Ovary (tissue), 10 donors: ENCODE measurements at places on chromosomes 7 and 10. TPM values are rescaled to one million over a fixed set of nuclear protein-coding genes. Genes with fewer than 3 reads are reported as not detected.

ZNF33A gene
- 28.0 TPM for total RNA-seq

TMEM254 gene
- total RNA-seq: 10.4 TPM

DNA sequence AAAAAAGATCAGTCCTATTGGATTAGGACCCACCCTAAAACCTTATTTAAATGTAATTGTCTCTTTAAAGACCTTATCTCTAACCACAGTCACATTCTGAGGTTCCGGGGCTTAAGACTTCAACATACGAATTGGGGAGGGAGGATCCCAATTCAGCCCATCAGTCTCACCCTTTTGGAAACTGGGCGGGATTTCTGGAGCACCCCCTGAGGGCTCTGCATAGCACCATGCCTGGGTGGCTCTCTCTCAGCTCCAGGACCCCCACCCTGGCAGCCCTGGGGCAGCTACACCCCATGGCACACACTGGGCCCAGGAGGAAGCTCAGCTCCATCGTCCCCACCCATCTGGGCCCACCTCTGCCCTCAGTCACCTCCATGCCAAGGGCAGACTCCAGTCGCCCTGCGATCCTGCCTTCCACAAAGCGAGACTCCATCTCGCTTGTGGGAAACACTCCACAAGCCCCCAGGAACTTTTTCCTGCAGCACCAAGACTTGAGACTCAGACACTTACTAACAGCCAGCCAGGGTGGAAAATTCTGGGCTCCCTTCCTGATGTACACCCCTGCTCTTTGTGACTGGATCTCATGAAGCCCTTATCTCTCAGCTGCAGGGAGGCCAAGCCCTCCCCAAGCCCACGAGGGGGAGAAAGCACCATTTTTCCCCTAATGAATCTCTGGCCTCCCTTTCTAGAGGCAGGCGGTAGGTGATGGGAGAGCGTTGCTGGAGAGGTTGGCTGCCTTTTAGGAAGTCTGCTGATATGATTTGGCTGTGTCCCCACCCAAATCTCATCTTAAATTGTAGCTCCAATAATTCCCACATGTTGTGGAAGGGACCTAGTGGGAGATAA is 90.8 kb upstream of the KDM7A start:
- H3K4me1 ChIP-seq: no peaks in the 10 kb centered on the region
- no peak for DNase-seq
- no peaks in the 10 kb centered on the region for H3K36me3 ChIP-seq
- no peaks in the 10 kb centered on the region for H3K27me3 ChIP-seq

GRCh38 chr10:95480901-95481491 is 80.2 kb downstream of the SORBS1 start:
- H3K36me3 ChIP-seq: no peaks in the 10 kb centered on the region
- no peak for DNase-seq
- no peaks in the 10 kb centered on the region for H3K27me3 ChIP-seq
- H3K4me3 ChIP-seq: no peak overlapping the region

DNA sequence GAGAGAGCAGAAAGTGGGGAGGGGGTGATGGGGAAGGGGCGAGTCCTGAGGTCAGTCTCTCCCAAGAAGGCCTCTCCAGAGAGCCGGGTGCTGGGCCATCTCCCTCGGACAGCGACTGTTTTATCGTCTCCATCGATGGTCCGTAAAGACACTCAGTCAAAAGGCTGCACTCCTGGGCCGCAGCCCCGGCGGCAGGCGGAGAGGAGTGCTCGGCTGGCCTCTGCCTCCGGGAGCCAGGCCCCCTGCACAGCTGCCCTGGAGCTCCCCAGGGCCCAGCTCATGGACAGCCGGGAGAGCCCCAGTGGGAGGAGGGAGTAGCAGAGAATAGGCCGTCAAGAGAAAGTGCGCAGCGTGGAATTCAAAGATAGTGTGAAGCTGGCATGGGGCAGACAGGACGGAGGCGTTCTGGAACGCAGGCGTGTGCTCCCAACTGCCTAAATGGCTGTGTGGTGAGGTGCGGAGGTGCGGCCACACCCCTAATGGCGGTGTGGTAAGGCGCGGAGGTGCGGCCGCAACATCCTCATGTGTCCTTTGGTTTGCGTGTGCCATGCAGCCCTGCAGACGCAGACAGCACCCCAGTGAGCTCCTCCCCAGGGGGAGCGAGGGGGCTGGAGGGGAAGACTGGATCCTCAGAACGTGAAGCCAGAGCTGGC is 477.5 kb upstream of the FOXK1 start:
- no peaks in the 10 kb centered on the region for H3K27me3 ChIP-seq
- H3K4me1 ChIP-seq: no peaks in the 10 kb centered on the region
- H3K27ac ChIP-seq: no peak overlapping the region
- DNase-seq: no peak
- no peak overlapping the region for H3K4me3 ChIP-seq

DNA sequence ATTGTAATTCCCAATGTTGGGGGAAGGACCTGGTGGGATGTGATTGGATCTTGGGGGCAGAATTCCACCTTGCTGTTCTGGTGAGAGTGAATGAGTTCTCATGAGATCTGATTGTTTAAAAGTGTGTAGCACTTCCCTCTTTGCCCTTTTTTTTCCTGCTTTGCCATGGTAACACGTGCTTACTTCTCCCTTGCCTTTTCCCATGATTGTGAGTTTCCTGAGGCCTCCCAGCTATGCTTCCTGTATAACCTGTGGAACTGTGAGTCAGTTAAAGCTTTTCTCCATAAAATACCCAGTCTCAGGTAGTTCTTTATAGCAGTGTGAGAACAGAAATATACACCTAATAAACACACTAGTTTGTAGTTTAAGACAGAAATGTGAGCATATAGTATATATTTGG is 166.8 kb upstream of the MAGI2 start:
- H3K4me3 ChIP-seq: no peak overlapping the region
- no peaks in the 10 kb centered on the region for H3K36me3 ChIP-seq
- no peak overlapping the region for H3K27ac ChIP-seq
- no peak for DNase-seq

MARVELD1 gene
- total RNA-seq: 16.3 TPM

DNA sequence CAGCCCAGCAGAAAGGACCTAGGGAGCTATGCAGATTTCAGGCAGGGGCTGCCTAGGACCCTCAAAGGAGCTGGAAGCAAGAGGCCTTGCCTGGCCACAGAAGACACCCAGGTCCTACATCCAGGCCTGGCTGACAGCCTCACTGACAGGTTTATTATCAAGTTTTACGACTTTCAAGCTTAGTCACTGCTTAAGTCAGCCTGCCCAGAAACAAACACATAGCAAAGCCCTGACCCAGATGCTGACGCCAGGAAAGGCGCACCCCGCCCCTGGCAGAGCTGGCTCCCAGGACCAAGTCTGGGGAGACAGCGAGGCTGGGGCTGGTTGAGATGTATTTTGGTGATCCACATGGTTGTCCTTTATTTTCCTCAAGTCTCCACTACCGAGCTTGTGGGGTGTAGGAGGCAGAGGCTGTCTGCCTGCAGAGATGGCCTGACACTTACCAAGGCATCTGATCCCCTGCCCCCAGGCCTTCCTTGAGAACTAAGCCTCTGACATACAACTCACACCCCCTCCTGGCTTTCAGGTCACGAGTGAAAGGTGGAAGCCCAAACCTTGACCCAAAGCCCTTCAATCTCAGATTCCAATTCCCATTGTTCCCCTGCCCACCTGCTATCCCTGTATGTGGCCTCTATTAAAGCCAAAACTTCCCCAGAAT is 80.7 kb upstream of the EMX2 start:
- H3K36me3 ChIP-seq: no peaks in the 10 kb centered on the region
- no peak overlapping the region for H3K4me3 ChIP-seq

DNA sequence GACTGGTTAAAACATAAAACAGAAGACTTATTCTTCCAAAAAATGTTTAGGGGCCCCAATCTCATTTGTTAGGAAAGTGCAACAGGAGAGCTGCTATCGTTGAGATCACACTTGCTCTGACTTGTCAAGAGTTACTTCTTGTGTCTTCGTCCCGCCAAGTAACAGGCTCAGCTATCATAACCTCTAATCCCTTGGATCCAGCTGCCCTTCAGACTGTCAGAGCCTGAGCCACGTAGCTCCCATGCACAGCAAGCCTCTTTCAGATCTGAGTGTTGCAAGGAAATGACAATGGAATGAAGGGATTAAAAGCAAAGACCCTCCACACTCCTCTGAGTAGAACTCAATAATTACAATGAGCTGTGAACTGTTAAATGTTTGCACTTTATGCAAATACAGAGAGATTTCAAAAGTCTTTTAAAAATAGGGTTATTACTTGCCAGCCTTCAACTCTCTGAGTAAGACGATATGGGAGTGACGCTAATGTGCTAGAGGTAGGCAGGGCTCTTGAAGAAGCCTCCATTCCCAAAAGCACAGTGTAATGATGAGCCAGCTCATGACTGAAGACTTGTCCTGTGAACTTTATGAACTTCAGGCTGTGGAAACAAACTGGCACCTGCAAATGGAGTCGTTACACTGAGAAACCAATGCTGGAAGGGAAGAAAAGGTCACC is 28.4 kb upstream of the CDK13 start:
- no peak for DNase-seq
- no peaks in the 10 kb centered on the region for H3K36me3 ChIP-seq
- H3K4me1 ChIP-seq: no peaks in the 10 kb centered on the region
- no peak overlapping the region for H3K27ac ChIP-seq
- H3K27me3 ChIP-seq: no peaks in the 10 kb centered on the region

- no peak overlapping the region for H3K4me3 ChIP-seq
- no peak for DNase-seq
- peak overlapping the region; percentile 55 for H3K27ac ChIP-seq
Observed at GRCh38 chr10:71718165-71718698, 1.3 kb downstream of the C10orf105 start.

DNA sequence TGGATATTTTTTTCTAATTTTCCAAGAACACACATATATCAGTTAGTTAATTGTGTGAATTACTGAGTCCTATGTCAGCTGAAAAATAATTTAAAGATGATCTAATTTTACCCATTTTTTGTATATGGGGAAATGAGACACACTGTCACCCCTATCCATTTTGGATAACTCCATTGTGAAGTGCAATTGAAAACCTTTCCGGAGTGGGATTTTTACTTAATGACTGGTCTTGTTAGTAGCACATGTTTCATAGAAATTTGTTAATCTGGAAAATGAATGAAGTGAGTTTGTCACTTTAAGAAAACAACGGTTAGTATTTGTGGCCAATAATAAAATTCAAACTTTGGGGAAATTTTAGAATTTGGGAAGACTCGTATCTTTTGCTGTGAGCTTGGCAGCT is 2.0 kb downstream of the GARS1 start:
- no peak overlapping the region for H3K4me3 ChIP-seq
- H3K36me3 ChIP-seq: no peaks in the 10 kb centered on the region
- DNase-seq: no peak
- H3K27me3 ChIP-seq: no peaks in the 10 kb centered on the region
- H3K4me1 ChIP-seq: peaks cover 3% of the 10 kb centered on the region

GRCh38 chr10:122295451-122295809 is 24.3 kb downstream of the BTBD16 start:
- no peaks in the 10 kb centered on the region for H3K4me1 ChIP-seq
- H3K36me3 ChIP-seq: no peaks in the 10 kb centered on the region
- no peaks in the 10 kb centered on the region for H3K27me3 ChIP-seq
- no peak overlapping the region for H3K4me3 ChIP-seq
- no peak overlapping the region for H3K27ac ChIP-seq

FBXL13 gene
- total RNA-seq: 13.3 TPM

ZCCHC24 gene
- 21.6 TPM for total RNA-seq

DNA sequence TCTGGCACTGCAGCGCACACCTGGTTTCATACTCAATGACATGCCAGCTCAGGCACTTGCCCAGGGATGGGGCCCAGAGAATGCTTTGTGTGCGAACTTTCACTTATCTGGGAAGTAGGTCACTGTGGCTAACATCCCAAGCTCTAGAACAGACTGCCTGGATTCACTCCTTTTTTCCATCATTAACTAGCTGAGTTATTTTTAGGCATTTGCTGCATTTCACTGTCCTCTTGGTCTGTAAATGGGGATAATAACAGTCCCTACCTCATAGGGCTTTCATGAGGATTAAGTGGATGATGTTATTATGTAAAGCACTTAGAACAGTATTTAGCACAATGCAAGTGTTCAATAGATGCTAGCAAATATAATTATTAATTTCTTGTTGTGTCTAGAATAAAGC is 98.7 kb upstream of the DOCK1 start:
- H3K27ac ChIP-seq: no peak overlapping the region
- DNase-seq: no peak
- H3K4me3 ChIP-seq: no peak overlapping the region
- no peaks in the 10 kb centered on the region for H3K4me1 ChIP-seq
- H3K36me3 ChIP-seq: no peaks in the 10 kb centered on the region

OPN4 gene
- total RNA-seq: not detected

DNA sequence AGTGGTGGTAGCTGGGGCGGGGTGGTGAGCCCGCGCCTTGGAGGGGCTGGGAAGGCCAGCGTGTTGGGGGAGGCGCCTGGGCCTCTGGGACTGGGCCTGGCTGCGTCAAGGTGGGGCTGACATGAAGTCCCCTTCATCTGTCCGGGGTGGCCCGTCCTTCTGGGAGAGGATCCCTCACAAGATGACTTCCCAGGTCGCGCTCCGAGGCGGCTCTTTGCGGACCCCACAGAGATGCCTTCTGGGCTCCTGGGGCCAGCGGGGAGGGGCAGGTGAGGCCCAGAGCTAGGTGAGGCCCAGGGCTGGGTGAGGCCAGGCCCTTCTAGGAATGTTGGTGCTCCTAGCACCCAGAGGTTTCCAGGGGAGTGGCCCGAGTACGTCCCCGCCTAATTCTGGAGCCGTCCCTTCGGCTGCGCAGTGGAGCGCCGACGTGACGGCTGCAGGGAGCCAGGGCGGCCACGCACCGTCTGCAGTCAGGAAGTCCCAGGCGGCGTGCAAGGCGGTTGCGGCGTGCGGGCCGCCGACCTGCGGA is 58.2 kb upstream of the NUPR2 start:
- H3K36me3 ChIP-seq: no peaks in the 10 kb centered on the region
- no peaks in the 10 kb centered on the region for H3K4me1 ChIP-seq
- DNase-seq: no peak
- H3K27ac ChIP-seq: no peak overlapping the region
- H3K4me3 ChIP-seq: no peak overlapping the region

DNA sequence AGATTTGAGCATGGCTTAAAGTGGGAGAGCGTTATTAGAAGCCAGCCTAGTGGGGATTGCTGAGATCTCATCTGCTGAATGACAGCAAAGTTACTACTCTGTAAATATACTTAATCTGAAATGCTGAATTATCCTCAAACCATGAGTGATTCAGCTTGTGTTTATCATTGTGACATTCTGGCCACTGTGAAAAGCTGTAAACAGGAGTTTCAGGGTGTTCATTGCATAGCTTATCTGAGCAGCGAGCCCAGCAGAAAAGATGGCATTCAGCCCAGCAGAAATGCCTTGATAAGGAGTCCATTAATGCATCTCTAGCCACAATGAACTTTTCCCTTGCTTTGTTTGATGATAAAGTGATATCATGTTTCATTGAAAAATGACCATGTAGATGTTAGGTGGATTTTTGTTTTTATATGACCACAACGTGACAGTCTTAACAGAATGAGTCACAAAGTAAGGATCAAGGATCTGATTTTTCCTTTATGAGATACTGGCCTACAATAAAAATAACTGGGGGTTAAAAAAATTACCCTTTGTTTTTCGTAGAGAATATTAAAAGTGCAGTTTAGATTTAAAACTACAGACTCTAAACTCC is 7.8 kb downstream of the TES start:
- DNase-seq: no peak
- peaks cover 3% of the 10 kb centered on the region for H3K4me1 ChIP-seq
- no peak overlapping the region for H3K27ac ChIP-seq
- H3K27me3 ChIP-seq: no peaks in the 10 kb centered on the region
- no peaks in the 10 kb centered on the region for H3K36me3 ChIP-seq
